CD4-positive, alpha-beta T cell treated with Interleukin-4 for 4 hours (primary cell): ENCODE measurements at places on chromosomes 5 and 9.

GRCh38 chr9:26163931-26164330 lies 485.7 kb upstream of the TUSC1 start:
- no peak for DNase-seq

GRCh38 chr5:61933787-61934626 lies 372.0 kb upstream of the KIF2A start:
- DNase-seq = no peak

GRCh38 chr5:75756981-75757380 lies 39.7 kb upstream of the POC5 start:
- no peak for DNase-seq

GRCh38 chr9:129254566-129255287 lies 76.7 kb upstream of the IER5L start:
- no peak for DNase-seq

GRCh38 chr5:27472000-27472763 lies 433.8 kb upstream of the CDH9 start:
- DNase-seq = no peak

- DNase-seq = no peak
Measured at GRCh38 chr9:121776739-121777637, 125.6 kb downstream of the DAB2IP start.

DNA sequence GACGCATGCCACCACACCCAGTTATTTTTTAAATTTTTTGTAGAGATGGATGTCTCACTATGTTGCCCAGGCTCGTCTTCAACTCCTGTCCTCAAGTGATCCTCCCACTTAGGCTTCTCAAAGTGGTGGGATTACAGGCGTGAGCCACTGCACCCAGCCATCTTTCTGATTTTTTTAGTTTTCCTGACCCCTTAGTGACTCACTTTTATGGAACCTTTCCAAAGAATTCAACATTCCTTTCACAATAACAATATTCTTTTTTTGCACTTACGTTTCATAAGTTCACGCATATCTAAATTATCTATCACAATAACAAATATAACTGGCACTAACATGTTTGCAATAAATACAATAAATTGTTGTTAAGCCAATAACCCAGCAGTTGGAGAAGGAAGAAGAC lies 8.5 kb downstream of the ELOVL7 start:
- DNase-seq = no peak

DNA sequence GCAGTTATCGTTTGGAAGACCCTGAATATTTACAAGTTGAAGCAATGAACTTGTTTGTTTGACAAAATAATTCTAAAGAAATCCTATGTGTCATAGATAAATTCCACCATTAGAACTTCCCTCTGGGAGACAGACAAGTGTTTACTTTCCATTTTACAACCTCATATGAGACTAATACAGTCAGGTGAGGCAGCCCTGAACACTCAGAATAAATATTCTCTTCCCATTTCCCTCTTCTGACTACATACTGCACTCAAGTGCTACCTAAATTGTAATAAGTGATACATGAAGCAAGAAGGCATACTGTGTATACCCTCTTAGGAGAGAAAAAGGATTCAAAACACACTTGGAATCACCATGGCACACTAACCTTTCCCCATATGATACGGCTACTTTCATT lies 6.8 kb downstream of the RASEF start:
- no peak for DNase-seq

DNA sequence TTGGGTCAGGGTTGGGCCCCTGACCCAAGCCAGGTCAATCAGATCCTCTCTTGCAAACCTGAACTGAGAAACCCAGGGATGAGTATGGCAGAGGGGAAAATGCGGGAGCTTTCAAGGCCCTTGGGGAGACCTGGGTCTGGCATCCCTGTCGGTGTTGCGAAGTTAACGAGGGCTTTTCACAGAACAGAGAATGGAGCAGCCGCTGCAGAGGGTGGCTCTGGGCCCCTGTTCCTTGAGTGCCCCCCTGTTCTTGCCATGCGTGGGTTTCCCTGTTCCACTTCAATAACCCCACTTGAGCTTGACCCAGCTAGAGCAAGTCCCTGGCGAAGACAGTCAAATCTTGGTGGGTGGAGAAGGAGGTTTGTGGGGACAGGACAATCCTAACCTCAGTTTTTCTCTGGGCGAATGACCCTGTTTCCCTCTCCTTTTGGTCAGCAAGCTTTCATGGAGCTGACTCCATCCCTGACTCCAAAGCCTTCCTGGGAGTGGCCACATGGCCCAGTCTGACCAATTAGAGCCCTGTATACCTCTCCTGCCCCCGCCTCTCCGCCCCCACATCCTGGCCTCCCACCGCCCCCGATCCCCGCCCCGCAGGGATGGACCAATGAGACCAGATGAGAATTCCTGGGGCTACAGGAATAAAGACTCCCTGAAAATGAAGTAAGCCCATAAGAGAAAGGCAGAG lies 2.9 kb upstream of the VDAC1 start:
- DNase-seq = no peak

GRCh38 chr5:81315336-81315735 lies 13.9 kb downstream of the ZCCHC9 start:
- DNase-seq = no peak
